Endothelial cell (in vitro differentiated cells): ENCODE measurements at places on chromosomes 3 and 15. TPM values are rescaled to one million over a fixed set of nuclear protein-coding genes. Genes with fewer than 3 reads are reported as not detected.

GXYLT2 gene
- 1.8 TPM for total RNA-seq

TTLL13 gene
- not detected for total RNA-seq

GREM1 gene
- total RNA-seq = 0.44 TPM

HCLS1 gene
- total RNA-seq = 45.8 TPM

KBTBD8 gene
- 6.3 TPM for total RNA-seq

PLIN1 gene
- 0.64 TPM for total RNA-seq
